ENCODE measurements at places on chromosomes 16 and 17.

DNA sequence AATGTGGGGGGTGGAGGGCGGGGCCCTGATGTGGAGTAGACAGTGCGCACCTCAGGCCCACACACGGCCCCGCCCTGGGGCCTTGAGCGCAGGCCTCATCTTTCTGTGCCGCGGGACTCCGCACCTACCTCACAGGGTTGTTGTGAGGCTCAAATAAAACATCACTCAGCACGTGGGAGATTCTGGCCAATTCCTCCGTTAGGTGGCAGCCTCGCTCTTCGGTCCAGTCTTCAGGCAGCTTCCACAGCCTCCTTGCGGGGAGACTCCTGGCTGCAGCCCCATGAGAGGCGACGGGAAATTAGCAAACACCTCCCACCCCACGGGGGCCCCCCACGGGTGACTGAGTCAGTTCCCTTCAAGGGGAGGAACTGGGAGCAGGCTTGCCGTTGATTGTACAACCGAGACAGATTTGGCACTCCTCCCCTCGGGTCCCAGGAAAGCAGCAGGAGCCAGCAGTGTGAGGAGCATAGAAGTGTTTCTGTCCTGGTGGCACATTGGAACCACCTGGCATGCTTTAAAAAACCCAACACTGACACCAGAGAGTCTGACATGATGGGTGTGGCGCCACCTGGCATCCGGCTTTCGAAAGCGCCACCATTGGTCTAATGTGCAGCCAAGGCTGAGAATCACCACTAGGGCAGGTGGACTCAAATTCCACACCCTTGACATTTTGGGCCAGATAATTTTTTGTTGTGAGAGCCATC is 7.6 kb downstream of the MRM1 start:
- DNase-seq, result no peak

GRCh38 chr17:21817791-21818364 is 125.6 kb downstream of the KCNJ18 start:
- DNase-seq, result no peak

DNA sequence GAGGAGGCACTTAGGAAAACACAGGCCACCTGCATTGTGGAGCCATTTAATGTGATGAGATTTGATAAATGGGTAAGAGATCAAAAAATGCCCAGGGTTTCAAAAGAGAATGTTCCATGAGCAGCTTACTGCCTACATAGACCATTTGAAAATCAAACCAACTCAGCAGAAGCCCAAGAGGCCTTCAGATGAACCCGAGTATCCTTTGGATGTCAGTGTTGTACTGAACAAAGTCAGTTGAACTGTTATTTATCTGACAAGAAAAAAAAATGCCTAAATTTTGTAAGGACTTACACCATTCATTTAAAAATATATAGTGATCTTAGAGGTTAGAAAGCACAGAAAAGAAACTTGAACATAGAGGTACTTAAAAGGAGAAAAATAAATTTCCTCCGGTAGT is 381.7 kb downstream of the ZFHX3 start:
- DNase-seq, result no peak

GRCh38 chr16:31428279-31428597 is at the start of gene COX6A2:
Gene COX6A2, minus strand, starts transcription at chr16:31428360. Its CDS starts 35 bp downstream, at chr16:31428325.
- DNase-seq, result no peak

- DNase-seq, result no peak
Measured at GRCh38 chr17:76561332-76561731, 21.5 kb downstream of the PRCD start.

DNA sequence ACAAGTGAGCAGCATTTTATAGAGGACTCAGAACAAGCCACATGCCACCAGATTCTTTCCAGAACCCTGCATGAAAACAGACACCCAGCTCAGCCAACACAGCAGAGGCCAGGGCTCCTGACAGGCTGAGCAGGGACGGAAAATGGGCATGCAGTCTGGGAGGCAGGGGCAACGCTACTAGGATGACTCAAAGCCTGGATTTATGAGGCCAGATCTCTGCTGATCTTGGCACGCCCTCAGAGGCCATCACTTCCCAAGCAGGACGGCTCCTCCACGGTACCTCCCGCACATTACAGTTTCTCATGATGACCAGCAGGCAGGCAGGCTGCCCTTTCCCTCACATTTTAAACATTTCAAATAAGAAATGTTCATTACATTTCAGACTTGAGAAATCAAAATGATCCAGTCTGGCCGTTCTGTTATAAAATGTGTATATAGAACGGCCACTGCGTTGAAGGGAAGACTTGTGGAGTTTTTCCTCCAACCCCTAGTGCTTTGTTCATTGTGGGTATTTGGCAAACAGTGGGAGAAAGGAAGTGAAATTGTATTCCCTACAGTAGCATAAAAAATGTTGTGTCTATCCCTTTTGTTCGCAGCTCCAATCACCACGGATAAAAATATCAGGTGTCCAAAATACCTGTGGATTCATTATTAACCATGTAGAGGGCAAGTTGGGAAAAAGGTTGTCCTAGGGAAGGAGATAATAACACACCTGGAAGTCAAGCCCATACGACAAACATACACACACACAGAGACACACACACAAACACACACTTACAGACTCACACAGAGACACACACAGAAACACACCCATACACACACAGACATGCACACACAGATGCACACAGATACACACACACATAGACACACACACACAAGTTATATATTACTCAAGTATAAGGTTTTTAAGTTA is 64.8 kb upstream of the ADAMTS18 start:
- no peak for DNase-seq

- DNase-seq, result no peak
Measured at GRCh38 chr16:24052329-24053098, 203.6 kb upstream of the CACNG3 start.

All from fibroblast of skin of left biceps (primary cell).